Ovary (tissue), 10 donors: ENCODE measurements at places on chromosomes 7 and 10. TPM values are rescaled to one million over a fixed set of nuclear protein-coding genes. Genes with fewer than 3 reads are reported as not detected.

AGR2 gene
- 0.07 TPM for polyA plus RNA-seq

CHN2 gene
- 20.5 TPM for polyA plus RNA-seq

- DNase-seq: no peak
Measured at GRCh38 chr7:155401231-155401630, 56.7 kb upstream of the EN2 start.

DNA sequence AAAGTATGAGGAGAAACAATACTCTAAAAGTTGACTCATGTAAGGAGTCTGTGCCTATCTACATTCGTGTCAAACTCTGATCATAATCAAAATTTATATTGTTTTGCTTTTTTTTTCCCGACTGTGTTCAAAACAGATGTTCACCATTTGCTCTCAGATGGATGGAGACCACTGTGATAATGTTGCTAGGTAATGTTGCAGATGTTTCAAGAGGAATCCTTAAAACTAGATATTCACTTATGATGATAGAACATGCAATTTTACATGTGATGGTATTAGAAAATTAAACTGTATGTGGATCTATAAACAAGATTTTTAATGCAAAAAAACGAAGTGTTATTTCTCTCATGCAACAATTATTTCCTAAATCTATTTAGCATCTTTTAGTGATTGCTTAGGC is 1080.1 kb downstream of the REEP3 start:
- DNase-seq: no peak

ABCB4 gene
- 0.33 TPM for polyA plus RNA-seq

GRCh38 chr7:131015657-131015958 is 281.6 kb upstream of the KLF14 start:
- no peak for DNase-seq

GRCh38 chr7:92275327-92275726 is 29.6 kb downstream of the ANKIB1 start:
- no peak for DNase-seq

SPDYE9 gene
- 0.11 TPM for polyA plus RNA-seq

ZNF783 gene
- polyA plus RNA-seq: 12.2 TPM

ZFYVE27 gene
- 23.5 TPM for polyA plus RNA-seq

- no peak for DNase-seq
Measured at GRCh38 chr10:30928742-30929141, 102.9 kb downstream of the ZNF438 start.

DNA sequence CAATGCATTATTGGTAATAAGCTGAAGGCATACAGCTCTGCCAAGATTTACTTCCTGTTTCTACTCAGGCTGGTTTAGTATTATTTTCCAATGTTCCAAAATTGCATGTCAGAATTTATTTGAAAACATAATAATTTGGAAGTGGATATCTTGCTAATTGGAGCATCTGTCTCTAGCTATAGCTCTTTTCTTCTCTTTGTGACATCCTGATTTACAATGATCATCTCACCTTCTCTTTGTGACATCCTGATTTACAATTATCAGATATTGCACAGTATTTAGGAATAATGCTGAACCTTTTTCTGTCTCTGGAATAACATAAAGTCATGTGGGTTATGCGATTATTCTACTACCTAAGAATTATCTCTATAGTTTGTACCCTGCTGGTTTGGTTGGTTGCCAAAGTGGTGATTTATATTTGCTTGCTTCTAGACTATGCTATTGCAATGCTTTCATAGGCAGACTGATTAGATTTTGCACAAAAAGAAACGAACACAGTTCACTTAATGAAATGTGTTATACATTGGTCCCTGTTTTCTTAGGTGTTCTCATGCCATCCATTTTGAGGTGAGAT is 44.3 kb upstream of the CABCOCO1 start:
- DNase-seq: no peak

SPDYE8 gene
- 0.10 TPM for polyA plus RNA-seq

- DNase-seq: no peak
Measured at GRCh38 chr7:7335909-7336308, 153.6 kb downstream of the C1GALT1 start.

IDI2 gene
- polyA plus RNA-seq: not detected

DNA sequence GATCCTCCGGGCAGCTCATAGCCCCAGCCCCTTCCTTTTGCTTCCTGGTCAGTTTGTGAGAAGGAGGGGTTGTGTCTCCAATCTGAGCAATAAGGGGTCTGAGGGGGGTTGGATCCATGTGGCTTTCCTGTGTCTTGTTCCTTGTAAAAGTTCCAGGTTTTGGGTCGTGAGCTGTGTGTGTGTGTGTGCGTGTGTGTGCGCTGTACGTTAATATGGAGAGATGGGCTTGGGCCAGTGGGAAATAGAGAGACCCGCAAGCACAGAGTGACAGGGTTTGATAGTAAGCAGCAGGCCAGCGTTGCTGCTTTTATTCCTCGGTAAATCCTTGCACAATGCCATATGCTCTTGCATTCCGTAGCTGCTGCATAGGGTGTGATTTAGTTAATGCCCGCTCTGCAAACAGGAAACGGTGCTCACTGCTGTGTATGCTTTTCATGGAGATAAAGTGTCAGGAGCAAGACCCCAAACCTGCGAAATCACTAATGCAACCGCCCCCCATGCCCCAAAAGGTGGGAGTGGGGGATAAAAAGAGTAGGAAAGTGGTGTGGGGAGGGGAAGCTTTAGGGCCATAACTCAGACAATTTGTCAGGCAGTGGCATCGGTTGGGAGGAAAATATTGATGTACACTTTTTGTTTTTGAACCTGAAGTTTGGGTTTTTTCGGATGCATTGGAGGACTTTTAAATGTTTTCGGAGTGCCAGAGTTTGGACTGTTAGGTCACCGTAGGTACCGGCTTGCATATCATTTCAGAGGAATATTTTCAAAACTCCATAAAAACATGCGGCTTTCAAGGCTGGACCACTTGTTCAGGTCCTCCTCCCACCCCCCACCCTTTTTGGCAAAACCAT is 108.7 kb downstream of the TCF7L2 start:
- DNase-seq: no peak

DNA sequence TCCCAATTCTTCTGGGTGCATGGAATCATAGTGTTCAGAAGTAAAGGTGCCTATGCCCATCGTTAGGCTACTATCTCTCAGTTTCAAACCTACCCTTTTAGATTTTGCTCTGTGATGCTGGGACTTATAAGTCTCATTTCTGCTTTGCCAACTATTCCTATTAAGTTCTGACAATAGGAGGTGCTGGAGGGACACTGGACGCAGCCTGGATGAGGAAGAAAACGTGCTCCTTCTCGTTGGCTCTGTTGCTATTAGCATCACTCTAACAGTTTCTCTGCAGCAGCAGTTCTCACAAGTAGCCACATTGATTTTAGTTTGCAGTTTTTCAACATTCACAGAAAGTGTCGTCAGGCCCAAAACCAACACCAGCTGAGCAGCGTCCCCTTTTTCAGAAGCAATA is 72.4 kb downstream of the ABCC2 start:
- peak; percentile 37 for DNase-seq

AKR1C3 gene
- 12.5 TPM for polyA plus RNA-seq

DNA sequence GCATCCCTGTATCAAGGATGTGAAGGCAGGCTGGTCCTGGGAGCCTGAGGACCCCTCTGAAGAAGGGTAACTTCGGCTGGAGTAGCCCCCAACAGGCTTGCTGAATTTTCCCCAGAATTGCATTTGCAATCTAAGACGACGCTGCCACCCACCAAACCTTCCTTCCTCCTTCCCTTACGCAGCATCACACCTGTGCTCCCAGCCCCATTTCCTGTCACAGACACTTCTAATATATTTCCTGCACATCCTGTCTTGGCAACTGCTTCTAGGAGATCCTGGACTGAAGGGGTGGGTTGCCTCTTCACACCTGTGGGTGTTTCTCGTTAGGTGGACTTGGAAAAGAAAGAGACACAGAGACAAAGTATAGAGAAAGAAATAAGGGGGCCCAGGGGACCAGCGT is 9.4 kb upstream of the PGAM1 start:
- no peak for DNase-seq
